Natural killer cell (primary cell): ENCODE measurements at places on chromosomes 7 and 10.

DNA sequence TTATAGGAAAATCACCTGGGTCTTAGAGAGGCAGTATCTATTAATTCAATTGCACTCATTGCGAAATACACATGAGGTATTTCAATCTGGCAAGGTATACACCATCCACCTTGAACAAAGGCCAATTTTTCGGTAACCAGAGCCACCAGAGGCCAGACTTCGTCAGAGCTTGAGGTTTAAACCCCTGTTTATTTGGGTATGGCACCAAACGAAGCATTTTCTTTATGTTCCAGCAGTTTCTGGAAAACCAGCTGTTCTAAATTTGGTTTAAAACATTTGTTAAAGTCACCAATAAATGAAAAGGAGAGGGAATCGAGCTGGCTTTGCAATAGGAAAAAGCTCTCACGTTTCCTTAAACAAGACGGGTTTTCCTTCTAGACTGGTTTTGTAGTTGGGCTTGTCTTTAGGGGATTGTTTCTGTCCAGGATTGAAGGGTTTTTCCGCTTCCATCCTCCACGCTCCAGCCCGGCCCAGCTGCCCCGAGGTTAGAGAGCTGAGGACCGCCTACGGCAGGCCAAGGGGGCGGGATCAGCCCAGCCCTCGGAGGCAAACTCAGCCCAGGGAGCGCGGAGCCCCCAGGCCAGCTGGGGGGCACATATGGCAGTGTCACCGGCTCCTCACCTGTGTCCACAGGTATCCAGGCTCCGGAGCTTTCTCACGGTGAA lies 539.4 kb upstream of the MGMT start:
- DNase-seq: no peak

GRCh38 chr7:141590666-141591065 lies 39.5 kb downstream of the AGK start:
- peak; percentile 34 for DNase-seq

DNA sequence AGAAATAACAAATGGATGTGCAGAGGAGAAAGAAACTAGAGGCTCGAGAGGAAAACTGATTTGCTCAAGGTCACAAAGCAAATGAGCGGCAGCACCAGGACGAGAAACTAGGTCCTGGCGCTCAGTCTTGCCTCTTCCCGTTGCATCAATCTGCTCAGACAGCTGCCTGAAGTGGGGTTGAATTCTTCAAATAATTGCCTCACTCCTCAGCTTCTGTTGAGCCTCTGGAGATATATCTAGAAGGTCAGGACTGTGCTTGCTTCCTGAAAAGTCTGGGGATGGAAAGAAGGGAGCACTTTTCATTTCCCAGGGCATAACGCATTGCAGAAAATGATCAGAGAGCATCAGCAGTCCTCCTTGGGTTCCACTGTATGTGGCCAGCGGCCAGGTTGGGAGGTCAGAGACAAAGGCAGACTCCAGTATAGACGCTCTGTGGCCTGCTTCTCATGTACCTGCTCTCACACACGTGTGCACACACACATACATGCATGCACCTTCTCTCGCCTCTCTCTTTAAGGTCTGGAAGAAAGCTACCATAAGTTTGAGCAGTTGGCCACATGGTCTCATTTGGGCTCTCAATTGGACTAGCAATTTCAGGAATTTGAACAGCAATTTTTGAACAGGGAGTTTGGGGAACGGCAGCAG lies 83.7 kb upstream of the DUSP5 start:
- peak; percentile 29 for DNase-seq

GRCh38 chr10:126851414-126852108 lies 53.7 kb upstream of the DOCK1 start:
- DNase-seq: no peak

GRCh38 chr10:50618624-50619023 lies 5.1 kb downstream of the SGMS1 start:
- DNase-seq: no peak

DNA sequence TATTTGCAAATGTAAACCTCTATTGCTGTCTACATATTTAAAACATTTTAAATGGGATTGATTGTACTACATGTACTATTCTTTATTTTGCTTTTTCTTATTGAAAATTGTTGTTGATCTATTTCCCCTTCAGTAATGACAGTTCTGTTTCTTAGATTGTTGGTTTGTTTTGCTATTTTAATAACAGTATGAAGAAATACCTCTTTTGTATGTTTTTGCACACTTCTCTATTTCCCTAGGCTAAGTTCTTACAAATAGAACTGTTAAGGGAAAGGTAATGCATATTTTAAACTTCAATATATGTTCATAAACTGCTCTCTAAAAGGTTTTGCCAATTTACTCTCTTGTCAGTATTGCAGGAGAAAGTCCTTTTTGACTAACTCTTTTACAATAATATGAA lies 195.0 kb upstream of the PRPS1L1 start:
- no peak for DNase-seq

DNA sequence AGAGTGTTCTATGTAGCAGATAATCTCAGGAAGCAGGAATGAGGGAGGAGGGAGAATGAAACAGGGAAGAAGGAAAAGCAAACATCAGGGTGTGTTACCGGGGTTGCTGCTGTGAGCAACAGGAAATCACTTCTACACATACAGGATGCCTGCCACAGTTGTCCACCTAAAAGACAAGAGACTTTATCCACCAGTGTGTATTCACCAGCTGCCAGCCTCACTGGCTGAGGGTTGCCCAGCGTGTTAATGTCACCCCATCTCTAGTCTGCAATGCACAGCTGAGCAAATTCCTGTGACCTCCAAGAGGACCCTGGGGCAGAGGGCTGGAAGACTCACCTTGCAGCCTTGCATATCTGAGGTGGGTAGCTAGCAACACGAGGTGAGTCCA lies 183.7 kb downstream of the GPAM start:
- no peak for DNase-seq

GRCh38 chr10:15815242-15815885 lies 44.9 kb downstream of the MINDY3 start:
- DNase-seq: no peak
